ENCODE measurements at places on chromosomes 11 and 22. TPM values are rescaled to one million over a fixed set of nuclear protein-coding genes. Genes with fewer than 3 reads are reported as not detected.

DNA sequence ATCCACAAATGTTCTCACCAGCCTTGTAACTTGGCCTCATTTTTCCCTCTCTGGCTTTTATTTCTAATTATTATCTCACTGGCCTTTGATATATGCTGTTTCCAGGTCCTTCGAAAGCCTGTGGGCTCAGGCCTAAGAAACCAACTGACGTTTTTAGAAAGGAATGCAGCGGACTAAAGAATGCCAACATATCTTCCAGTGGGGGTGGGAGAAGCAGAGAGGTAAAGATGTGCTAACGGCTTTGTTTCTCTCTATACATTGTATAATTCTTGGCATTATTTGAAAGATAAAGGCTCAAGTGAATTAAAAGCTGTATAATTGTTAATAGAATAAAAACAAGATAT is 28.2 kb downstream of the OR6Q1 start:
- no peak overlapping the region for H3K4me3 ChIP-seq
- no peaks in the 10 kb centered on the region for H3K36me3 ChIP-seq
- peak overlapping the region; percentile 65 for H3K27ac ChIP-seq

DNA sequence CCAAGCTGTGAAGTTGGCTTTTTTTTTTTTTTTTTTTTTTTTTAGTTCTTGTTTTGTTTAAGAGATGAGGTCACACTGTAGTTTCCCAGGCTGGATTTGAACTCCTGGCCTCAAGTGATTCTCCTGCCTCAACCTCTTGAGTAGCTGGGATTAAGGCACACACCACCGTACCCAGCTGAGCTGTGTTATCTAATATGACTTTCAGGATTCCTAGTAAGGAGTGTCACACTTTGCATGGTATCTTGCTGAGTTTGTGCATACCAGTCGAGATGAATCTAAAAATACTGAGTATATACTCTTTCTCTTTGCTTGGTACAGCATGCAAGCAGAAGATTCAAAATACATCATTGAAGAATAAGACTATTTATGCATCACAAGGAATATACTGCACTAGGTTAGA is 58.6 kb downstream of the SIK2 start:
- H3K4me3 ChIP-seq = no peak overlapping the region
- H3K27ac ChIP-seq = no peak overlapping the region
- peaks cover 5% of the 10 kb centered on the region for H3K4me1 ChIP-seq
- no peaks in the 10 kb centered on the region for H3K36me3 ChIP-seq
- no peak for DNase-seq
- no peaks in the 10 kb centered on the region for H3K27me3 ChIP-seq

DNA sequence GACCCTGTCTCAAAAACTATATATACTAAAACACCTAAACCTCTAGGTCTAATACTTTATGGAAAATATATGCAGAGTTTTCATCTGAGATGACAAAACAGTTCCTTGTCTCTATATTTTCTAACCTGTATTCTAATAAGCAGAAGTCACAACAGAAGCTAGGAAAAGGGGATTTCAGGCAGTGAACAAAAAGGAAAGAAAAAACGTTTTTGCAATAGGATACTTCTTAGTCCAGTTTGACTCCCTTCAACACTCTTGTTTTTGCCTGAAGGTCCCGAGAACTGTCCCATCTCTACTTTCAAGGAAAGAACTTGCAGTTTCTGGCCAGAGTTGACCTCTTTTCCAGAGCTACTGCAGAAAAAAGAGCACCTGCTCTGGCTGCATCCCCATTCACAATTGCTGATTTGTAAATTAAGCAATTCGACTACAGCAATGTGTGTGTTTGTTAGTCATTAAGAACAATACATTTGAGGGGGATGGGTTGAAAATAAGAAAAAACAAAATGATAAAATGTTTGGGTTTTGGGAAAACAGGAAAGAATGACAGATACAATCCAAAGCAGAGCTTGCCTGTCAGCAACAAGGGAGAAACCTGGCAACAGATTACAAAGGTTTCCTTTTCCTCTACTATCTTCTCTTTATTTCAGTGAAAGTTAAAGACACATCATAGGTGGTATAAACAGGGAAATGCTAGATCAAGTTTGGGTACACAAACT is 160.0 kb downstream of the FCHSD2 start:
- no peaks in the 10 kb centered on the region for H3K27me3 ChIP-seq
- H3K36me3 ChIP-seq = no peaks in the 10 kb centered on the region
- no peak overlapping the region for H3K4me3 ChIP-seq
- no peak for DNase-seq
- H3K4me1 ChIP-seq = peaks cover 6% of the 10 kb centered on the region

DNA sequence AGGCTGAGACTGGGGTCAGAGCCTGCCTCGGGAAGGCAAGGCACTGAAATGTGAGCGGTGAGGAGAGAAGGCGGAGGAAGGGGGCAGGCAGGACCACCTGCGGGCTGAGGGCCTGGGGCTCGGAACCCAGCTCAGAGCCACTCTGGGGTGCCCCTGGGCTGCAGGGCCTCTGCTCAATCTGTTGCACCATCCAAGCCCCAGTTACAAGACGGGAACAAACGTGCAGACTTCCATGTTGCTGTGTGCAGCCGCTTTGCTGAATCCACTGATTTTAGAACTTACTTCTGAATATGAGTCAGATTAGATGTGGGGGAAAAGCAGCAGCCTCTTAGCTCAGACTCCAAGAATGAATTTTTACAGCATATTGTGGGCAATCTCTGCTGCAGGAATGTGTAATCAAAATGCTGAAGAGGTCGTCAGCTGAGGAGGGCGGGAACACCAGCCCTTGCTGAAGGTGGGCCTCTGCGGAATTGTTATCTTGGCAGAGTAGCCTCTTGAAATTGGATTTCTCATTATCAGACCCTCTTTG is 21.6 kb downstream of the PARVG start:
- no peak overlapping the region for H3K27ac ChIP-seq
- H3K36me3 ChIP-seq = no peaks in the 10 kb centered on the region
- no peak for DNase-seq

GRCh38 chr11:34308049-34308912 is 49.5 kb downstream of the ABTB2 start:
- H3K36me3 ChIP-seq = no peaks in the 10 kb centered on the region
- H3K4me3 ChIP-seq = no peak overlapping the region
- no peaks in the 10 kb centered on the region for H3K27me3 ChIP-seq
- H3K4me1 ChIP-seq = peaks cover 22% of the 10 kb centered on the region

DNA sequence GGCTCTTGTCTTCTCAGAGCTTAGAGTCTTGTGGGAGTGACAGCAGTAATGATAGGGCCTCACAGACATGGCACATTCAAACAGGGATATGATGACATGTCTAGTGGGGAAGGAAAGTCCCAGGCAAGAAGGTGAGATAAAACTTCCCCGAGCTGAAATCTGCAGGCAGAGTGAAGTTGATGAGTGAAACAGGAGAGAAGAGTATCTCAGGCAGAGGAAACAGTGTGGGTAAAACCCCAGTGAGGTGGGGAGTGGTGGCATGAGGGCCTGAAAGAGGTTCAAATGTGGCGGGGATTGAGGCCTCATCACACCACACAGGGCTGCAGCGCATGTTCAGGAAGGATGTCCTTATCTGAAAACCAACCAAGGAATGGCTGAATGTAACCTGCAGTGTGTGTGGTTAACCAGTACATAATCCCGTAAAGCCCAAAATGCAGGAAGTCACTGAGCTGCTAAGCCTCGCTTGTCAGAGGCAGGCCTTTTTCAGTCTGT is 153.8 kb upstream of the E2F8 start:
- H3K4me3 ChIP-seq = no peak overlapping the region
- no peak for DNase-seq
- no peak overlapping the region for H3K27ac ChIP-seq
- H3K36me3 ChIP-seq = no peaks in the 10 kb centered on the region
- no peaks in the 10 kb centered on the region for H3K4me1 ChIP-seq

DNA sequence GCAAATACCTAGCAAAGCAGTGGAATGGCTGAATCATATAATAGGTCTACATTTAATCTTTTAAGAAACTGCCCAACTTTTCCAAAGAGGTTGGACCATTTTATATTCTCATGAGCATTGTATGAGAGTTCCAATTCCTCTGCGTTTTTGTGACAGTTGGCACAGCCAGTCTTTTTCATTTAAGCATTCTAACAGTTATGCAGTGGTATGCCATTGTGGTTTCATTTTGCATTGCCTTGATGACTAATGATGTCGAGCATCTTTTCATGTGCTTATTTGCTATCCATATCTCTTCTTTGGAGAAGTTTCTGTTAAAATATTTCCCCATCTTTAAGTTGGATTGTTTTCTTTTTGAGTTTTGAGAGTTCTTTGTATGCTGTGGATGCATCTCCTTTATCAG is 38.7 kb downstream of the EIF3F start:
- DNase-seq = no peak
- peaks cover 17% of the 10 kb centered on the region for H3K27me3 ChIP-seq
- H3K4me1 ChIP-seq = no peaks in the 10 kb centered on the region
- H3K4me3 ChIP-seq = no peak overlapping the region
- H3K36me3 ChIP-seq = no peaks in the 10 kb centered on the region
- no peak overlapping the region for H3K27ac ChIP-seq

SPI1 gene
- total RNA-seq = not detected

UCP3 gene
- 0.21 TPM for total RNA-seq

POU2AF2 gene
- not detected for total RNA-seq

DNA sequence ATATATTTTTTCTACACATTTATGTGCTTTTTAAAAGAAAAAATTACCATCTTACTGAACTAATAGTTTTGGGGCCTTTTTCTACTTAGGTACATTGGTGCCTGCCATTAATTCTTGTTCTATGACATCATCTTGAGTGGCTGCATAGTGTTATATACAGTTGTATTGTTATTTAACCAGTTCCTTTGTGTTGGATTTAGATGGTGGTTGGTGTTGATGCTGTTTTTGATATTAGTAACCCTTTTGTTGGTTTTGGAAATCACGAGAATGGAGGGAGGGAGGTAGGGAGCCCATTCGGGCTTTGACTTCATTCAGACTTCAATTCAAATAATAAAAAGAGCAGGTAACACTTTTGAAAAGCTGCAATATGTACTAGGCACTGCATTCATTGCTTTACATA is 15.4 kb upstream of the C11orf96 start:
- H3K4me1 ChIP-seq = peaks cover 15% of the 10 kb centered on the region
- no peaks in the 10 kb centered on the region for H3K27me3 ChIP-seq
- H3K36me3 ChIP-seq = no peaks in the 10 kb centered on the region
- DNase-seq = no peak
